Stimulated activated CD8-positive, alpha-beta memory T cell treated with anti-CD3 and anti-CD28 coated beads, Interleukin-15, amount 100 ng/mL, for 1 hour (primary cell): ENCODE measurements at places on chromosomes 4 and X.

GRCh38 chrX:53088136-53088974 lies 5.6 kb upstream of the KANTR start:
- no peak for DNase-seq

DNA sequence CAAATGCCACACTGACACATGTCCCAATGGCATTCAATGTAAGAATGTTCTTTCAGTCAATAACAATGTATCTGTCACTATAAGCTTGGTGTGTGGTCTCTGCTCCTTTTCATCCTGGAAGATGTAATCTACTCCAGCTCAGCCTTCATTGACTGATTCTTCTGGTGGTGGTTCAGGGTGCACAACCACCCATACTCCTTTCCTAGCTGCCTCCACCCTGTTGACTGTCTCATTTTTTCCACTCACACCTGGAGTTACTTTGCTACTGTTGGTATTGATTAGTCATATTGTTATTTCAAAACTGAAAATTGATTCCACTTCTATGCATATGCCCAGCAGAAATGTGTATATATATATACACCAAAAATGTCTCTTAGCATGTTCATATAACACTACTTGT lies 140.5 kb downstream of the ASB9 start:
- DNase-seq: no peak

DNA sequence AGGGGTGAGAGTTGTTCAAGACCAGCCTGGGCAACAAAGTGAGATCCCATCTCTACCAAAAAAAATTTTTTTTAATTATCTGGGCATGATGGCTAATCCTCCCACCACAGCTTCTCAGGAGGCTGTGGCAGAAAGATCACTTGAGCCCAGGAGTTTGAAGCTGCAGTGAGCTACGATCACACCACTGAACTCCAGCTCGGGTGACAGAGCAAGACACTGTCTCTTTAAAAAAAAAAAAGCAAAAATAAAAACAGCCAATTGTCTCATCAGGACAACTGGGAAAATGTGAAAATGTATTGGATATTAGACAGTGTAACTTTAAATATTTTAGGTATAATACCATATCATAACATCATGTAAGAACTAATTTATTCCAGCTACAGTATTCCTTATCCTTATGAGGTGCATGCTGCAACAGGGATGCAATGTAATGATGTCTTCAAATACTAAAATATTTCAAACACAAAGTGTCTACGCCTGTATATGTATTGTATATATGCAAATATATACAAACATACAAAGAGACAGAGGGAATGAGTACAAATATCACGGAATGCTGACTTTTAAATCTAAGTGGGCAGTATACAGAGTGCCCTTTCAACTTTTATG lies 17.2 kb downstream of the FAM13A start:
- DNase-seq: no peak

GRCh38 chrX:30364229-30364628 lies 55.0 kb upstream of the NR0B1 start:
- DNase-seq: no peak

DNA sequence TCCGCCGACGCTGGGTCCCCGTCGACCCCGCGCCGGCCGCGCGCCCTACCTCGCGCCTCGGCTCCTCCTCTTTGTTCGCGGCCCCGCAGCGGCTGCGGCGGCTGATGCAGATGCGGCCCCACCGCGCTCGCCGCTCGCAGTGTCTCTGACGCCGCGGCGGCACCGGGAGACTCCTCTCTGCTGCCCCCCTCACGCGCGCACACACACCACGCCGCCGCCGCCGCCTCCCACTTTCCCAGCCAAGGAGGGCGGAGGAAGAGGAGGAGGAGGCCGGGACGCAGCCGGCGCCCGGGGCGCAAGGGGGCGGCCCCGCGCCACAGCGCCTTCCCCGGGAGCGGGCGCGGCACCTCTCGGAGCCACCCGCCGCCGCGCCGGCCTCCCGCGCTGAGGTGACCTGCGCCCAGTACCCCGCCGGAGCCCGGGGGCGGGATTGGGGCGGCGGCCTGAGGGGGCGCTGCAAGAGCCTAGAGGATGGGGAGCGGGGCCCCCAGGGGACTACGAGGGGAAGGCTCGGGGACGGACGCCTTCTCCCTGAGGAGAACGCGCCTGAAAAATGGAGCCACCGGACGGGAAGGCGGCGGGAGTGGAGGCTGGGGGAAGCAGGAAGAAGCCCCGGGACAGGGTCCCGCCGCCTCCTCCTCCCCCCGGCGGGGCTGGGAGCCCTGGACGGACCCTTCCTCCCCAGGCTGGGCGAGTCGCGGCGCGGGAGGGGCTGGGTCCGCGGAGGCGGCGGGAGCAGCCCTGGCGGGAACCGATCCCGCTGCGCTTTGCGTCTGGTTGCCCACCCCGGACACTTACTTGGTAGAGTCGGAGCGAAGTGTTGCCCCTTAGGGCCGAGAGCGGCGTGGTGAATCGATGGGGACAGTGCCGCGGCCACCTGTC lies at the start of gene SH3RF1:
TSS of gene SH3RF1 (minus strand) at position 147 of the 882 bp plus-strand sequence. CDS start 1,744 bp downstream, outside the sequence.
- no peak for DNase-seq

- DNase-seq: no peak
These were observed 65.2 kb downstream of the SLC4A4 start for GRCh38 chr4:71404049-71404448.

DNA sequence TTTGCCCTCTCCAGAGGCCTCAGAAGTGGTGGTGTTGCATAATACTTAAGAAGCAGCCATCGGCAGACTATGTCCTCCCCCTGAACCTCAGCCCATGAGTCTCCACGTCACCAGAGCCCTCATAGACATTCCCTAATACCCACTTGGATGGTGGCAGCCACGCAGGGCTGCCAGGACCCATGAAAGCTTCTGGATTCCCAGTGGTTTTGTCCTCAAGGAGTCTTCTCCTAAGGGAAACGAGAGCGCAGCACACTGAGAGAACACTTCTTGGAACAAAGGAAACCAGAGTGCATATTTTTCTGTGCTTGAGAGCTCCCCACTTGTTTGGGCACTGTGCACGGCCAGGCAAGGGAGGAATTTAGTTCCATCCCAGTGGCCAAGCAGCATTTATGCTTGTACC lies 204.1 kb upstream of the DMD start:
- DNase-seq: no peak

DNA sequence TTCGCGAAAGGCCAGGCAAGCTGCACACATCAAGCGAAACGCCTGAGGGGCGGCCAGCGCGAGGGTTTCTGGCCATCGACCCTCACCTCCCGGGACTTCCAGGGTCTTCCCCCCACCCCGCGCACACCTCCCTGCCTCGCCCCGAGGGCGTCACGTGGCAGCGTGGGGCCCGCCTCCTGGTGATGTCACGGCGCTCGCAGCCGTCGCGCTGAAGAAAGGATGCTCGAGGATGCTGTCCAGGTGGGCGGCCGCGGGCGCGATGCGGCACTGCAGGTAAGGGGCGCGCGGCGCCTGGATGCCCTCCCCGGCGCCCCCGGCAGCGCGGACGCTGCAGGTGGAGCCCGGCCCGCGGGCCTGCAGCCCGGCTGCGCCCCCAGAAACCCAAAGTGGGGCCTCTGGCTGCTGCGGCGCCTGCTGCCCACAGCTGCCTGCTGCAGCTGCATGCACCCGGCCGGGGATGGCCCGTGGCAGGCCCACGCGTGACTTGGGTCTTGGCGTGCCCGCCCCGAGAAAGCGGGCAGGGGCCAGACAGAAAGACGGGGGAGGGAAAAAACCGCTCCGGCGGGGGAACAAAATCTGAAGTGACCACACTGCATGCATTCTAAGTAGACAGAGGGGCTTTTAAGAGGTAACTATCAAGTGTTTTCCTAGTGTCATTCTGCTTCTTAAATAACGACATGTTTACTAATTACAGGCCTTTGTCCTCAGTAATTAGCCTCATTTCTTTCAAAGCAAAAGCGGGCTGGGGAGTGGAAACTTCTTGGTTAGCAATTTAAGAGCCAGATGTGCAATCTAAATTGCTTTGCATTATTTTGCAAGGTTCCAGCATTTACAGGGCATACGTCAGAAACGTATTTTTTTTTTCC lies 1.7 kb downstream of the CLCN4 start:
- DNase-seq: no peak

DNA sequence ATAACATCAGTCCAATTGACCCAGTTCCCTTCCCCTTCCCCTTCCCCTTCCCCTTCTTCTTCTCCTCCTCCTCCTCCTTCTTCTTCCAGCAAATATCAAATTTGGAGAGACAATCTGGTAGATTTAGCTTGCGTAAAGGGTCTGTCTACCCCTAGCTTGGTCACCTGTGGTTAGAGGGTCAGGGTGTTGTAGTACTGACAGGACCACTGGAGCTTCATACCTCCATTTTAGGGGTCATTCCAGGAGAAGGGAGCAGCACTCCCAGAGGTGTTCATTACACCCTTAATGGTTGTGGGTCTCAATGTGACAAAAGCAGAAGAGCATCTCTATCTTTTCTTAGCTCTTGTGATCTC lies 3.7 kb upstream of the FGB start:
- no peak for DNase-seq

DNA sequence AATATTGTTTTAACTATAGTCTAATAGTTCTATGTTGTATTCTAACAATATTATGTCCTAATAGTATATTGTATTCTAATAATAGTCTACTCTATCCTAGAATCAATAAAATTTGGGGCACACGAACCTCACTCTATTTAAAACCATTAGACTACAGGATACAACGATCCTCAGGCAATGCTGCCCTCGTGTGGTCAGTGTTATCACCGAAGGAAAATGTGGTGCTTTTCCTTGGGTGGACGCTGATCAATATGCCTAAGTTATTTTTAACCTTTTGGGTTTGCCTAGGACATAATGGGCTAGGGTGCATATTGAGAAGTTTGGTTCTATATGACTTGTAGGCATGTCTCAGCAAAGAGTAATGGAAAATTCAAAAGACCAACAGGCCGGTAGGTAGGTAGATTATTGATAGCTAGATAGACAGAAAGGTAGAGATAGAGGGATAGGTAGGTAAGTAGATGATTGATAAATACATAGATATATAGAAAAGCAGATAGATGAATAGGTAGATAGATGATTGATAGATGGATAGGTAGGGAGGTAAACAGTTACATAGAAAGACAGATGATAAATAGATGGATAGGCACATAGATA lies 75.1 kb downstream of the PRKX start:
- no peak for DNase-seq

DNA sequence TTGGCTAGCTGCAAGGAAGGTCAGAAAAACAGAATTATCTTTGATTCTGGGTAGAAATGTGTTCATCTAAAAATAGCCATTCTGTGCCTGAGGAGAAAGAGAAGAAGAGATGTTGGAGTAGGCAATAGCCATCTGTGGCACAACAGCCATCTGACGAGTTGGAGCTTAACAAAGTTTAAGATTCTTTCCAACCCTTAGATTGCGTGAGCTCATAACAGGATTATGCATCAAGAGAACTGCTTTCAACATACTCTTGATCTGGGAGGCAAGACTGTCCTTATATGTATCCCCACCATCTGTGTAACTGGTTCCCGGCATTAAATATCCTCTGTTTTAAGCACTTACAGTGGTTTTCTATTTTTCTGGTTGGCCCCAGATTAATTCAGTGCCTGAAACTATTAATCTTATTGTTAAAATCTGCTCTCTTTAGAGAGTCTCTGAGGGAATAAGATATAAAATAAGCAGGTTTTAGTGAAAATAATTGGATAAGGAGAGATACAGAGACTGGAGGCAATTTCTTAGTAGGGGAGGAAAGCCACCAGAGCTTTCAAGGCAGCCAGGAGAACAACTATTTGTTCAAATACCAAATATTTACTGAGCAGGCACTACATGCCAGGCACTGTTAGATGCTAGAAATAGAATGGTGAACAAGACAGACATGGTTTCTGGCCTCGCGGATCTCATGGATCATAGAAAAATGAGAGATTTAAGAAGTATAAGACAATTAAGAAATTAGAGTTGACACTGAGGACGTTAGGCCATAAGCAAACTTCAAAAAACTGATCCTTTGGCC lies 398.0 kb downstream of the SMARCA1 start:
- no peak for DNase-seq

- no peak for DNase-seq
These were observed 11.5 kb downstream of the CTAG1A start for GRCh38 chrX:154596290-154596929.

GRCh38 chr4:185792384-185793115 lies 19.4 kb downstream of the SORBS2 start:
- DNase-seq: no peak

DNA sequence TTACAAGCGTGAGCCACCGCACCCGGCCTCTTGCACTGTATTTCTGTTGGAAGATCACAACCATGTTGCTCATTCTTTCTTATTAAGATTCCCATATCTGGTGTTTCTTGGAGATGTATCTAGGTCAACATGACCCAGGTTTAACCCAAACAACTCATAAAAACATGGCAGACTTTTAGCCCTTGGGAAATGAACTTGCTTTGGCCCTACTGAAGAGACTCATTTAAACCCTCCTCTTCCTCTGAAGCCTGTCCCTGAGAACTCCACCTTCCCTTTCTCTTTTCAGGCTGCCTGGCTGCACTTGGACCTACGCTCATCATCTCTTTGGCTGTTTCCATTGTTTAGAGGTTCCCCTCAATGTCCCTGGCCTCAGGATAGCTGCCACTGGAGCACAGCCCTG lies 22.8 kb upstream of the OPN1LW start:
- DNase-seq: no peak

DNA sequence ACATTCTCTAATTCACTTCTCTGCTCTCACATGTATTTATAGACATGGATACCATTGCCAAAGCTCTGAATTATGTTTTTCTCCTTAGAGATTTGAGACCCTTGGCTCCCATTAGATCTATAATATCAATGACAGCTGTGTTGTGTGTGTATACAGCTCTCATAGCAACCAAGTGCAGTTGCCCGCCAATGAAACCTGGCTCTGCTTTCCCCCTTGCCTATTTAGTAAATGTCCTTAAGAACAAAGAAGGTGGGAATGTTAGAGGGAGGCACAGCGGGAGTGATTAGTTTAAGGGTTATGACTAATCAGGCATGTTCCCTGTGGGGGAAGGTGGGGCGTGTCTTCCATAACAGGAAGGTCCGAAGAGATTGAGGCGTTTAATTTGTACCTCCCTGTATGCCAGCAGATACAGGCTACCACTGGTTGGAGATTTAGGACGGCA lies 100.5 kb upstream of the TBC1D9 start:
- DNase-seq: no peak

DNA sequence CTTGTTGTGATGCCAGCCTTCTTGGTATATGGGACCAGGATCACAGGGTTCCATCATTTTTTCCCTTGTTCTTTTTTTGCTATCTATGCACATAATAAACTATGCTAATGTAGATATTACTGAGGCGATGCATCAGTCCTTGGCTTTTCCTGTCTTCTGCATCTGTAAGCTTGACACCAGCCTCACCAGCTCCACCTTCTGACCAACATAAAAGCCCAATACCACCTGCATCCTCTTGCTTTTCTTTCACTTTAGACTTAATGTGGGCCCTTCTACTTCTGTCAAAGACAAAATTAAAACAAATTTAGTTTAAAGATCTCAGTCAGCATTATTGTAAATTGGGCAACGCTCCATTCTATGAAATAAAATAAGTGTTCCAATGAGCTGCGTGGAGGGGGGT lies 1718.8 kb upstream of the PCDH10 start:
- no peak for DNase-seq

GRCh38 chrX:119690921-119691716 lies 1.8 kb downstream of the SEPTIN6 start:
- peak; percentile 35 for DNase-seq
